ENCODE measurements at places on chromosomes 2 and 18. TPM values are rescaled to one million over a fixed set of nuclear protein-coding genes. Genes with fewer than 3 reads are reported as not detected.

DNA sequence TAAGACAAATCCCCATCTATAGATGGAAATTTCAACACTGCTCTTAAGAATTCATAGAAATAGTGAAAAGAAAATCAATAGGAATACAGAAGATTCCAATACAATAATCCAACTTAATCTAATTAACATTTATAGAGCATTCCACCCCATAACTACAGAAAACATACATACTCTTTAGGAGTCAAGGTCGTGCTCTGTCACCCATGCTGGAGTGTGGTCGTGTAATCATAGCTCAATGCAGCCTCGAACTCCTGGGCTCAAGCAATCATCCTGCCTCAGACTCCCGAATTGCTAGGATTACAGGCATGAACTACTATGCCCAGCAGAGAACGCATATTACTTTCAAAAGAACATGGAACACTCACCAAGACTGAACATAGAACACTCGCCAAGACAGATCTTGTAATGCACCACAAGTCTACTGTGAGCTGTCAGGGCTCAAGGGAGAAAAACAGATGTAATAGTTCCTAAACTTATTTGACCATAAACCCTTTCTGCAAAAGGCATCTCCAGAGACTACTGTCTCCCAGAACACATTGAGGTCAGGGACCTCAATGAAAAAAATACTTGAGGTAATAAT, 14.1 kb downstream of the MEMO1 start:
- no peak for DNase-seq

- DNase-seq: no peak
Measured at GRCh38 chr2:221204699-221205098, 367.4 kb downstream of the EPHA4 start.

GRCh38 chr2:169190197-169190775, 120.9 kb downstream of the DHRS9 start:
- DNase-seq: no peak

- no peak for DNase-seq
Measured at GRCh38 chr2:147172493-147173188, 672.2 kb upstream of the ACVR2A start.

DNA sequence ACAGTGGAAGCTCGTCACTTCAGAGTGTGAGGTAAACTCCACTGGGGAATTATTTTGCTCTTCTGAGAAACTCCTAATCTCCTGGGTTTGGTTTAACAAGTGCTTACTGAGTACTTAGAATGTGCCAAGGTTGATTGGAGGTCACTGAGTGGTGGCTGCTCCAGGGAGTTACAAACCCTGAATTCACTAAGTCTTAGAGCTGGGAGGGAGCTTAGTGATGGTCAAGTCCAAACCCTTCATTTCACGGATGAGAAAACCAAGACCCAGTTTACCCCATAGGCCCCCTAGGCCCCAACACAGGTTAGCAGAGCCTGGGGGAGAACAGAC, 52.0 kb downstream of the SLC4A5 start:
- DNase-seq: no peak

GRCh38 chr2:23528171-23528570, 143.2 kb downstream of the KLHL29 start:
- no peak for DNase-seq

DNA sequence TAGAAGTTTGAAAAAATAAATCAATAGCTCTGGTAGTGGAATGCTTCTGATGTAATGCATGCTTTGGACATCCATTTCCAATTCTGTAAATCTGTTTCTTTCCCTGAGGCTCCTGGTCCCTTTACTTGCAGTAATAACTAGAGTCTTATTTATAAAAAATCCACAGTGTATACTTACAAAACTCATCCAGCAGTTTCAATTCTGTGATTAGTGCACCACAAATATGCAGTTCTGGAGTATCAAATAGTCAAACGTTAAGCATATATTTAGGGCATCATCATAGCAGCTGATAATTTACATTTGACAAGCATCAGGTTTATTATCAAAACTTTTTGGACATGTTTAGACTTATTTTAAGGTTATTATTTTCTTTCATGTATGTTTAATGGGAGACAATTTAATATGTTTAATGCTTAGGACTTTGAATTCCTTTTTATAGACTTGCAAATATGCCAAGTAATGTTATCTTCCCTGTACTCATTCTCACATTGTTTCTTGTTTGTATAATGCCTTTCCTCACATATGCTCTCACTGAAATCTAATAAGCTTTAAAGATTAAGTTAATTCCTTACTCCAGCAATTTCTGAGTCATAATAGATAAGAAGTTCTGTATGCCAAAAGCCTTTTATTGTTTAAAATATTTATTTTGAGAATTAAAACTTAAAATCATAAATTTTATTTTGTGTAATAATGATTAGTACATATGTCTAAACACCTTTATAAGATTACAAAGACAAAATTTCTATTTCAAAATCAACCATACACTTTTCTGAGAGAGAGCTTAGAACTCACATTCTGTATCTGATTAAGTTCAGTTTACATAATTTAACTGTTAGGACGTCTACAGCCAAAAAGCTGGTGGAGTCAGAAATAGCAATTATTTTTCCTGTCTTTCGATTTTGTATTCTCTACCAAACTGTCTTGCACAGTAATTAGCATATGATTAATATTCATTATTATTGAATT, 341.5 kb upstream of the TMEFF2 start:
- DNase-seq: no peak

DNA sequence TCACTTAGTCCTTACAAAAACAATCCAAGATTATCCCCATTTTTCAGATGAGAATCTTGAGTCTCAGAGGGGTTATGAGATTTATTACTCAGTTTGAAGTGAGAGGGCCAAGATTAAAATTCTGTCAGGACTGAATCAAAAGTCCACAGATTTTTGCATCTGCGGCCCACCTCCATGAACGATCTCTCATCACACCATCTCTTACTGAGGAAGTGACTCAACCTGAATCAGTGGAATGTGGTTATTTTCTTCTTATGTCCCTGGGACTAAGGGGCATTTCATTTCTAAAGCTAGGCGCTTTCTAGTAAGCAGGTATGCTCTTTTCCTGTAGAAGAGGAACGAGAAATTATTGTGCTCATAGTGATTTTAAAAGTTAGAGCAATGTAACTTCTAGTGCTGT, 360.3 kb upstream of the SPHKAP start:
- DNase-seq: no peak

DNA sequence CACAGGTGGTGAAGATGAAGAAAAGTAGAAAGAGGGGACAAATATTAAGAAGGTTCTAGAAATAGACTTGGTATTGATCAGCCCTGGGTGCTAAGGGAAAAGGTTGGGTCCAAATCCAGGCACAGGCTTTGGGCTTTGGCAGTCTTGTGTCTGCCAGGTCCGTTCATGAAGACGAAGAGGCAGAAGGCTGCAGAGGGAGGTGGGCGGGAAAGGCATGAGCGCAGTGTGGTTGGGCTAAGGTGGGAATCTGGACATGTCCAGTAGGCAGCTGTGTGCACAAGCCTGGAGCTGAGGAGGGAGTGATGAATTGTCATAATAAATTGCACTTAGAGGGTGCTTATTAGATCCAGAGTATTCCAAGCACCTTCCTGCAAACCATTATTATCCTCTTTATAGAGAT, 105.7 kb upstream of the TEX51 start:
- DNase-seq: no peak

DNA sequence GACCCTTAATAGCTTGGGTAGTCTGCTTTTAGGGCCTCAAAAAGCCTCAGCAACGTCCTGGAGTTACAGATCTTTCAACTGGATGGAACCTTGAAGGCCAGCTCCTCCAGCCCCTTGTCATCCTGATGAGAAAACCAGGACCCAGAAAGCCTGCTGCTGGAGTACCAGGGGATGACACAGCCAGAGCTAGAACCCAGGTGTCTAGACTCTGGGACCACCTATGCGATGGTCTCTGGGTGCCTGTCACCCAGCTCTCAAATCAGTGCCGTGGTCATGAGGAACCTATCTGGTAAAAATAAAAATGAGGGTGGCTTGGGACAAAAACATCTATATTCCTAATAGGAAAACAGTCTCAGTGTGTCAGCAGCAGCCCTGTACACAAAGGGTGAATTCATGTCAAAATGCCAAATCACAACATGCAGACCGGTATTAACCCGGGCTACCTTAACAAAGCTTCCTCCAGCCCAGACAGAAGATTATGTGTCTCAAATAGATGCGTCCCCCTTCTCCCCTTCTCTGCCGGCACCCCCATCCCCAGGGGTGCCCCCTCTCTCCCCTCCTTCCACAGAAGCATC, 28.5 kb downstream of the SMAD7 start:
- DNase-seq: no peak

DNA sequence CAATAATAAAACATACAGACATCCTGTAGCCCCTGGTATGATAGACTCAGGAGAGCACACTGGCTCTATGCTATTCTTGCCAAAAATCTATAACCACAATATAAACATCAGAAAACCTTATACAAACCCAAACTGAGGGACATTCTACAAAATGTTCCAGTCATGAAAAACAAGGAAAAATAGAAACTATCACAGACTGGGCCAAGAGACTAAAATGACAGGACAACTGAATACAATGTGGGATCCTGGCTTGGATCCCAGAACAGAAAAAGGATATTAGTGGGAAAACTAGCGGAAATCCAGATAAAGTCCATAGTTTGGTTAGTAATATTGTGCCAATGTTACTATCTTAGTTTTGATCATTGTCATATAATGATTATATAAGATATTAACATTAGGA, 29.6 kb upstream of the EPAS1 start:
- DNase-seq: no peak

GRCh38 chr2:48107326-48107925, 201.1 kb upstream of the FBXO11 start:
- no peak for DNase-seq

DNA sequence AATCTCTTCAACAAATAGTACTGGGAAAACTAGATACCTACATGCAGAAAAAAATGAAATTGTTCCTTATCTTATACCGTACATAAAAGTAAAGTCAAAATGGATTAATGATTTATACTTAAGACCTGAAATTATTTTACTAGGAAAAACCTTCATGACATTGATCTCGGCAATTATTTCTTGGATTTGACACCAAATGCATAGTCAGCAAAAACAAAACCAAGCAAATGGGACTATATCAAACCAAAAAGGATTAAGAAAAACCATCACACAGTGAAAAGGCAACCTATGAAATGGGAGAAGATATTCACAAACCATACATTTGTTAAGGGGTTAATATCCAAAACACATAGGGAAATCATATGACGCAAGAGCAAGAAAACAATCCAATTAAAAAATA, 433.6 kb downstream of the LRATD1 start:
- no peak for DNase-seq

The ZNF396 gene
- total RNA-seq: 0.18 TPM

The TUBB8B gene
- total RNA-seq: not detected

The FBXO36 gene
- total RNA-seq: 0.91 TPM

The KCNJ3 gene
- not detected for total RNA-seq
